Fibroblast of the conjunctiva (primary cell): ENCODE measurements at places on chromosomes 12 and 14.

DNA sequence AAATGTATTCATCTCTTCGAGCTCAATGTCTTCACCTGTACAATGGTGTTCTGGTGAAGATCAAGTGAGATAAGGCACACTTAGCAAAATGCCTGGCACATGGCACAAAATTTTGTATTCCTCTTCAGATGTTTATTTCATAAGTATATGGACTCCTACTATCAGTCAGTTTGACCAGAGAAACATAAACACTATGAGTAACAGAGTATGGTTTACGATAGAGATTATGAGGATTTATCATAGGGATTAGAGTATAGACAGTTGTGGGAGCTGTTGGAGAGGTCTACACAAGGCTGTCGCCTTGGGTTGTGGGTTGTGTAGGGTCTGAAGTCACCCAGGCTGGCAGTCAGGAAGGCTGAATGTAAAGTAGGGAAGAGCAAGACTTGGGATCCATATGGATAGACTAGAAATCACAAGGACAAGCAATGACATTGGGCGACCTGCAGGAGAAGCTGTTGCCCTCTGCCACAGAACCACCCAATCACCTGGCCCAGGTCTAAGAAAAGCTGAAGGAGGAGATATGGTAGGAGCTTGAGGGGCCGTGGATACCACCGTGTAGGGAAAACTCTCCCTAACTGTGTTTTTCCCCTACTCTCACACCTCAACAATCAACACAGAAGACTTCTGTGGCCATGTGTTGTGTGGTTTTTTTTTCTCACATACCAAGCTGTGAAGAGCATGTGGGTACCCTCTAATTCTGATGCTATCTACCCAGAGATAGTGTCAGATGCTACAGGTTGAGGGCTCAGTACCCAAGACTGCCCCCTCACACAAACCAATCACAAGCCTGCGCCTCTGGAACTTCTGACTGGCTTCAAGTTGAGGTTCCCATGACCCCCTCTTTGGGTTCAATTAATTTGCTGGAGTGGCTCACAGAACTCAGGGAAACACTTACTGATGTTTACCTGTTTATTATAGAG, 27.2 kb upstream of the RESF1 start:
- no peak for DNase-seq

DNA sequence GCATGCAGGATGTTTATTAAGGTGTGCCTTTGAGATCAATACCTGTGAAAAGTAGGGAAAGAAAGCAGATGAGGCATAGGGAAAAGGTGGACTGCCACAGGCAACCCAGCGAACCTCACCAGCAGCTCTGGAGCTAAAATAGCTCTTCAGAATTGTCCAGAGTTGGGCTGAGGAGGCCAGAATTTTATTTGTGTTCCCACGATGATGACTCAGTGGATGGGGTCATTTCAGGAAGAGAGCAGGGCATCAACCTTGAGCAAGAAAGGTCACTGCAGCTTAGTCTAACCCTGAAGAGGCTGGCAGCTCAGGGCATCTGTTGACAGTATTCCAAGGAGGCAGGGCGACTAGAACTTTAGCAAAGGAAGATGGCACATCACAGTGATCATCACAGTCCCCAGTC, 696.1 kb downstream of the DIO2 start:
- DNase-seq, result no peak

DNA sequence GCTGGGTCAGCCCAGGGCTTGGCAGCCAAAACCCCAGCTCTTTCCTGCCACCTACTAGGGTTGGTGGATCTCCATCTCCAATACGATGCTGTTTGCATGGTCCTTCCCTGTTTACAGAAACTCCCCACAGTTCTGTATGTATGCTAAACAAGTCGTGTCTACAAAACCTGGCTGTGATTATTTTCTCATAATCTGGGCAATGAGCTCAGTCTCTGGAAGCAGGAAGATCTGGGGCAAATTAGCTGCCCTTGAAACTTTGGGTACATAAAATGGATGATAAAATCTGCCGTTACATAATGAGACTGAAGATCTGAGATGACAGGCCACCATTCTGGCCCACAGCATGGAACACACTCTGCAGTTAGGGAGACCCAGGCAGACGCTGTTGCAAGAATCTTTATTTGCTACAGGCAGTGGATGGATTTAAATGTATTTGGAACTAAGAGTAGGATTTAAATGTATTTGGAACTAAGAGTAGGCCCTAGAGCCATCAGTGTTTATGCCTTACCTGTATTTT, 31.7 kb downstream of the ACADS start:
- no peak for DNase-seq

GRCh38 chr12:2222691-2223090, 169.9 kb downstream of the CACNA1C start:
- DNase-seq, result no peak

- DNase-seq, result no peak
Observed at GRCh38 chr12:2588345-2588744, 206.4 kb upstream of the FKBP4 start.

DNA sequence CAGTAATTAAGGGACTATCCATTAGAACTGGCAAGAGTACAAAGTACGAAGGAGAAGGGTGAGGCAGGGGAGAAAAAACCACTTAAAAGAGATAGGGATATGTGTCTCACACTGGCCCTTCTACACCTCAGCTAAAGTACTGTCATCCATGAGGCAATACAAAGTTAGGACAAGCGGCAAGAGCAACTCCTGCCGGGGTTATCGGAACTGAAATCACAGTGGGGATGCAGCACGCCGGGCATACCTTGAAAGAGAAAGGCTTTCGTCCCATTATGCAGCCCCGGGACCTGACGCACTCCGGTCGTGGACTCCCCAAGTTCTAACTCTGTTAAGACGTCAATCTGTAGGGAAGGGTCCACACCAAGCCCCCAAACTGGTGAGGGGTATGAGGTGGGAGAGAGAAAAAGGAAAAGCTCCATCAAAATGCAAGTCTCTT, 1.1 kb downstream of the NELL2 start:
- no peak for DNase-seq

- no peak for DNase-seq
Observed at GRCh38 chr14:102831163-102831804, 54.0 kb downstream of the TRAF3 start.

DNA sequence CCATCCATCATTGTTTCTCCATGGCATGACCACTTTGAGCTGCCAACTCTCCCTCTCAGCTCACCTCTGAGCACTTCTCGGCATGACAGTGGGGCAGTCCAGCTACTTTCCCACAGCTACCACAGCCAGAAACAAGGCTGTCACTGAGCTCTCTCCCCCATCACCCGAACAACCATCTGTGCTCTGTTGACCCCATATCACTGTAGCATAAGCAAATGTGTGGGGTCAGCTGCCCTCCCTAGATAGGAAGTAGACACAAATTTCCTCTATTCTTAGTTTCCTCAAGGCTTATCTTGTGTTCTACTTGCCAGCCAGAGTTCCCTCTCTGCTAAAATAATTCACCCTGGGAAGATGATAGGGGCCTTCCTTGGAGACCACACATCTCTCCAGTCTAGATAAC, 82.6 kb upstream of the FUT8 start:
- DNase-seq, result no peak

- no peak for DNase-seq
Observed at GRCh38 chr12:47272412-47273190, 192.8 kb upstream of the AMIGO2 start.

GRCh38 chr14:30648471-30648870, 26.4 kb downstream of the SCFD1 start:
- DNase-seq, result no peak

DNA sequence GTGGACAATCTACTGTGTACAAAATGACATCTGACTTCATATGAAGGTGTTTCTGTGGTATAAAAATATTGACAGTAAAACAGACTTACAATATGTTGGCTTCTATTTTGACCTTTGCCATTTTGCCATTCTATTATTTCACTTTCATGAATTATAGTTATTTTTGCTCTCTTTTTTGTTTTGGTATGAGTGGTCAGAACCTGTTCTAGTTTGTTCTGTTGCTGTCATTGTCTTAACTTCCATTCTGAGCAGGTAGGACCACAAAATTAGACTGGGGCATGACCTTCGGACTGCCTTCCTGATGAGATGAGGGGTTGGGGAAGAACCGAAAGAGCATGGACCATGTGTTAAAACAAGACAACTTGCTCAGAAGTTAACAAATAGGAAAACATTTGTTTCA, 36.5 kb upstream of the IFNG-AS1 start:
- DNase-seq, result no peak

DNA sequence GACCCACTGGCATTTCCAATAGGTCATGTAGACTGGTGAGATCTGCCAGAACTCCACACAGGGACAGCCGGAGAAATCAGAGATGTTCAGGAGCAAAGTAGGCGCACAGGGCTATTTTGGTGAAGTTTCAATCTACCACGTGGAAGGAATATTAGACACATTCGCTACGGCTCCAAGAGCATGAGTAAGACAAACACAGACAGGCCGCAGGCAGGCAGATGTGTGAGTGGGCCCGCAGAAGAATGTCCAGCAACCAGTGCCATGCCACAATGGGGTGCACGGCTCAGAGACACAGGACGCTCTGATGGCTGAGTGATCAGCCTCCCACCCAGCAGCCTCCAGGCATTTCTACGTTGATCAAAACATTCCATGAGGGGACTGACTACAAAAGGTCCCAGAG, 10.4 kb downstream of the SLC15A4 start:
- no peak for DNase-seq

DNA sequence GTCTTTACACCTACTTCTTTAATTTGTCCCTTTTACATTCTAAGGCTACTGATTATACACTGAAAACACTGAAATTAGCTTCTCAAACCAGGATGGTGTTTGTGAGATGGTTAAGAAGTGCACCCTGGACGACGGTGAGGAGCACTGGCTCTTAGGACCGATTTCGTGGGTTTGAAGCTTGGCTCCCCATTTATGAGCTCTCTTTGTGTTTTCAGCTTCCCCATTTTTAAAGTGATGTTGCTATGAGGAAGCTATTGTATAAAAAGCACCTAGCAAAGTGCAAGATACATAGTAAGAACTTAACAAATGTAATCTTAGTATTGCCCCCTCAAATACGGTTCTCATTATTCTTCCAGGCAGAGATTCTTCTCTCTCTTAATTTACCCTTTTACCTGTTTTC, 4.7 kb downstream of the NFYB start:
- no peak for DNase-seq

- DNase-seq, result no peak
Observed at GRCh38 chr14:34049790-34050189, 98.9 kb upstream of the EGLN3 start.

- DNase-seq, result no peak
Observed at GRCh38 chr12:49043856-49044258, 16.7 kb downstream of the KMT2D start.

DNA sequence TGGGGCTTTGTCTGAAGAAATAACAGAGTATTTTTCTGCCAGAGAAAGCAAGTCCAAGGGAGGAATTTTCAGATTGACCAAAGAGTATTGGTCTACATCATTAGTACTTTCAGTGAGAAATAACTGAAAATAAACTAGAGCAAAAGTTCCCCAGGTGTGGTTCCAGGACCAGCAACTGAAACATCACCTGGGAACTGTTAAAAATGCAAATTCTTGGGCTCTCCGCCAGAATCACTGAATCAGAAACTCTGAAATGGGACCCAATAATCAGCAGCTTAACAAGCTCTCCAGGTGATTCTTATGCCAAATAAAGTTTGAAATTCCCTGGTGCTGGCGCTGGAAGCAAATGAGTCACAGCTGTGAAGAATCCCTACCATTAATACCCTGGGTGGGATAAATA, 52.1 kb downstream of the EIF2S3B start:
- DNase-seq, result no peak

DNA sequence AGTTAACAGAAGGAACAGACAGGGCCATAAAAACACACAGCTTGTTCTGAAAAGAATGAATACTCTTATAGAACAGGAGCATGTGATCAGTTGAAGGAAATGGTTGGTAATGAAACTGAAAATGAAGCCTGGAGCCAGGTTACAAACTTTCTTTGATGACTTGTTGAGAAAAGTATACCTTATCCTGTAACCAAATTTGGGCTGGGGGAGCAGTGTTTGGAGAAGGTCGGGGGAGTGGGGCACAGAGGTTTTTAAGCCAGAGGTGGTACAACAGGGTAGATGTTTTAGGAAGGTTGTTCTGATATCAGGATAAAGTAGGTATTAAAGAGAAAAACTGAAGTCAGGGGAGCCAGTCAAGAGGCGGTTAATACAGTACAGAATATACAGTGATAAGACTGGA, 8.2 kb downstream of the GOLT1B start:
- no peak for DNase-seq

GRCh38 chr12:71426300-71427047, 13.1 kb upstream of the LGR5 start:
- no peak for DNase-seq

DNA sequence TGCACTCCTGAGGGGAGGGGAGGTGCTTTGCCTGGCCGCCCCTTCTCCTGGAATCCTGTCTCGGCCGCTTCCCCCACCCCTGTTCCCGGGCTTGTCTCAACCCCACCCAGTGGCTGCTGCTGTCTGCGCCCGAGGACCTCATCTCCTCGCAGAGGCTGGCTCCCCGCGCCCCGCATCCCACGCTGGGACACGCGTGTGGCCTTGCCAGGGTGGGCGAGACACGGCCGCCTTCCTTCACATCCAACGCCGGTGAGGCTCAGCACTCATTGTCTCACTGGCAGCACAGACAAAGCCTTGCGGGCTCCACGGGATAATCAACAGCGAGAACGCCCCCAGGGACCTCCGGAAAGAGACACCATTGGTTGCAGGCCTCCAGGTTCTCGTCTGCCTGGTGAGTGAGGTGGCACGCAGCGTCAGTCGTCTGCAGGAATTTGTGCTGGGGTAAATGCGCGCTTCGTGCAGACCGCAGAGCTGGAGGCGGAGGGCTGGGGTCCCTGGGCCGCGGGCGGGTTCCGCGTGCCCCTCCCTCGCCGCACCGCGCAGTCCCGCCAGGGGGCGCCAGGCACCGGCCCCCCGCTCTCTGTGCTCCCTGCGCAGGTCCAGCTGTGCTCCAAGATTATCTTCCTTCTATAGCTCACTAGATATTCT, 26.8 kb downstream of the CCDC177 start:
- no peak for DNase-seq

DNA sequence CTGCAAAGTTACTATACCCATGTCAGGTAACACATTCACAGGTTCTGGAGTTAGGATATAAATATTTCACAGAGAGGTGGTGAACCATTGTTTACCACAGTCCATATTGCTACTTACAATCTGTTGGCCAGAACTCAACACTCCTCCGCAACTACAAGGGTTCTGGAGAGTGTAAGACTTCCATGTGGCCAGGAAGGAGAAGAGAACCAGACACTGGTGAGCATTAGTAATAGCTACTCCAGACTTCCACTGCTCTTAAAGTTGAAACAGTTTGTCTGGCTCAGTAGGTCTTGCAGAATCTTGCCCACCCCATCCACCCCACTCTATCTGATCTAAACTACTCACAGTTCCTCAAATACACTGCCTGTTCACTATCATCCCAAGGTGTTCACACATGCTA, 369.6 kb downstream of the DUSP6 start:
- no peak for DNase-seq

DNA sequence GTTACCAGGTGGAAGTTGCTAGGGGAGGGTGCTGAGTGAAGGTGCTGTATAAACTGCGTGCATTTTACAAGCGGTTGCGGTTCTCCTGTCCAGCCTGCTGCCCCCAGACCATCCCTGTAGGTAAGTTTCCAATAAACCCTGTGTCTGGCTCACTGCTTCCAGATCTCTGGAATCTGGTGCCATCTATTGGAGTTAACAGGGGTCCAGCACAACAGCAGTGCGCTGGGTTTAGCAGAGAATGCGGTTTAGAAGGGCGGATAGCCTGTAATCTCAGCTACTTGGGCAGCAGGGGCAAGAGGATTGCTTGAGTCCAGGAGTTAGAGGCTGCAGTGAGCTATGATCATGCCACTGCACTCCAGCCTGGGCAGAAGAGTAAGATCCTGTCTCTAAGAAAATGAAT, 4.9 kb downstream of the AACS start:
- no peak for DNase-seq
